ENCODE measurements at places on chromosomes 2 and 18. TPM values are rescaled to one million over a fixed set of nuclear protein-coding genes. Genes with fewer than 3 reads are reported as not detected.

The SULT1C4 gene
- not detected for total RNA-seq

DNA sequence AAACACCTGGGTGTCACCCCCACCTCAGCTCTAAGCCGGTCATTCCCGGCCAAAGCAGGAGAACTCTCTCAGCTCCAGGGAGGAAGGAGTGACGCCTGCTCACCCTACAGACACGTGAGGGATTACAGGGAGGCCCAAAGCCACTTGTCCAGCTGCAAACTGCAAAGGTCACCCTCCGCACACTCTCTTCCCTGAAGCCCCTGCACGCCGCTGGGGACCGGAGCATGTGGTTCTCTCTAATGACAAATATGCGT is 108.0 kb upstream of the ID2 start:
- no peak for DNase-seq

GRCh38 chr18:27363872-27364271 is 178.8 kb upstream of the CHST9 start:
- DNase-seq = no peak

DNA sequence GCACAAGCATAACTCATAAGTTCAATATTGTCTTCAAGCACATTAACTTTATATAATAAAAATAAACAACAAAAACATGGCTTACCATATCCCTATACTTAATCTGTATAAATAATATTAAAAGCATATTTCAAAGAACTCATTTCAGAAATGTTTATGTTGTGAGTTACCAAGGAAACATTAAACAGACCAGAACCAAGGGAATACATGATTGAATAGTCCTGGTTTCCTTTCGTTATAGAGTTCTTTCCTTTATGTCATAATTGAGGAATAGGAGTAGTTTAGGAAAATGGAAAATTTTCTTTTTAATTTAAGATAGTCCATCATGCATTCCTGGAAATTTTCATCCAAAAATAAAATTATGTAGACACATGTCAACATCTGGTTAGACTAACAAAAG is 343.0 kb downstream of the ERBB4 start:
- no peak for DNase-seq

- no peak for DNase-seq
Measured at GRCh38 chr2:177106212-177106611, 106.4 kb upstream of the HNRNPA3 start.

Measured in natural killer cell treated with Interleukin-12 subunit alpha and Interleukin-12 subunit beta and Interleukin-15 and Interleukin-18, amount 100 ng/mL, for 72 hours (primary cell).